ENCODE measurements at places on chromosomes 11 and 22.

- DNase-seq = peak; percentile 55
Measured at GRCh38 chr11:76791861-76792260, 8.7 kb downstream of the TSKU start.

DNA sequence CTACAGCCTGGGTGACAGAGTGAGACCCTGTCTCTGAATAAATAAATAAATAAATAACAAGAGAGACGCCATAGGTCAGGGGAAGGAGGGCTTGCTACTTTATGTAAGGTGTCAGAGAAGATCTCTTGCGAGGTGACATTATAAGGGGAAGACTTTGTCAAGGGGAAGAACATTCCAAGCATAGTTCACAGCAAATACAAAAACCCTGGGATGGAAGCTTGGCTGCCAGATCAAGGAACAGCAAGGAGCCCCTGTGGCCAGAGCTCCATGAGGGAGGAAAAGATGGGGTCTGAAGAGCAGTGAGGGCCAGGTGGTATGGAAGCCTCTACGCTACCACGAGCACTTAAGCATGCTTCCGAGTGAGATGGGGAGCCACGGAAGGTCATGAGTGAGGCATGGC lies 62.3 kb downstream of the AHNAK start:
- DNase-seq = no peak

- no peak for DNase-seq
Measured at GRCh38 chr11:117924631-117925170, 4.5 kb downstream of the TMPRSS13 start.

GRCh38 chr11:113141010-113141409 lies 173.4 kb upstream of the TTC12 start:
- DNase-seq = no peak

- no peak for DNase-seq
Measured at GRCh38 chr22:31828739-31829138, 74.9 kb downstream of the DEPDC5 start.

GRCh38 chr11:44338026-44338425 lies 28.1 kb upstream of the ALX4 start:
- DNase-seq = no peak

- DNase-seq = no peak
Measured at GRCh38 chr11:69381681-69382130, 87.8 kb downstream of the MYEOV start.

GRCh38 chr11:118928870-118929500 lies 3.3 kb upstream of the BCL9L start:
- no peak for DNase-seq

- DNase-seq = no peak
Measured at GRCh38 chr11:111982019-111982464, 43.2 kb upstream of the DLAT start.

DNA sequence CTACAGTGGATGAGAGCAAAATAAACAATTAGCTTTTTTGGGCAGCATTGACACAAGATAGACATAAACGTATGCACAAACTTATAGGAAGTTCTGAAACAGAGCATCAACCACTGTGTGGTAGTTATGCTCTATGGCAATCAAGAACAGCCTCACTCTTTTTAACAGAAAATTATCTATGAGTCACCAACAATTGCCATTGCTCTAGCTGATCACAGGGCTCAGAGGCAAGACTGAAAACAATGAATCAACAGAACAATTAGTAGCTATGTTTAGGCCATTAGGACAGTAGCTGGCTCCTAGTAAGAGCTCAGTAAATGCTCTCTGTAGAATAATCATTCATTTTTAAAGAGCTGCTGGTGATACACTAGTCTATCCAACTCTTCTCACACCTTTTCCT lies 34.9 kb upstream of the PICALM start:
- no peak for DNase-seq

DNA sequence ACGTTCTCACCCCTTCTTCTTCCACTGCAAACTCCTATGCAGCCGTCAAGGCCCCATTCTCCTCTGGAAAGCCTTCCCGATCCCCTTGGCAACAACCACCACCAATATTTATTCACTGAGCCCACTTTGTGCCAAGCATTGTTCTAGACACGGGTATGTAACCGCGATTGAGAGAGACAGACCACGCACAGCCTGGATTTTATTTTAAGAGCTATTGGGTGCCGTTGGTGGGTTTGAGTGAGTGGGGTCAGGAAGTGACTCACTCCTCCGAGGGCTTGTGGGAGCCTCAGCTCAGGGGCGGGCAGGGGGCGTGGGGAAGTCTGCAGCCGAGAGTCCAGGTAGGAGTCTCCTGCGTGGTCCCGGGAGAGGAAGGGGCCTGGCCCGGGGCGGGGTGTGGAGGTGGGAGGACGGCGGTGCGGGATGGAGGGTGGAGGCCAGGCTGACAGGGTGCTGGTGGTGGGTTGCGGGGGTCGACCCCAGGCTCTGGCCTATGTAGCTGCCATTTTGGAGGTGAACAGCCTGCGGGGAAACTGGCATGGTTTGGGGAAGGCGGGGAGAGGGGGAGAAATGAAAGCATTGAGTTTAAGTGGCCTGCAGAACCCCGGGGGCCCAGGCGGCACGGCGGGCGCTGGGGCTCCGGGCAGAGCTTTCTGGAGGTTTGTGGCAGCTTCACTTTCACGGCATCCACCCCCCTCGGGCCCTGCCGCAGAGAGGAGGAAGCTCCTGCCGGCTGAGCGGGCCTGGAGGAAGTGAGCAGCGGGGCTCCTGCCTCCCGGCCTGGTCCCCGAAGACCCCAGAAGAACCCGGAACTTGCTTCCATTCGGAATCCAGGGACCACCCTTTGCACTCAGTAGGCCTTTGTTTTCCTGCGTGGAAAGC lies 547 bp downstream of the PARVG start:
- no peak for DNase-seq

- no peak for DNase-seq
Measured at GRCh38 chr11:69642913-69643632, 2.1 kb downstream of the CCND1 start.

- DNase-seq = peak; percentile 16
Measured at GRCh38 chr11:86396396-86396795, 21.7 kb downstream of the CCDC81 start.

DNA sequence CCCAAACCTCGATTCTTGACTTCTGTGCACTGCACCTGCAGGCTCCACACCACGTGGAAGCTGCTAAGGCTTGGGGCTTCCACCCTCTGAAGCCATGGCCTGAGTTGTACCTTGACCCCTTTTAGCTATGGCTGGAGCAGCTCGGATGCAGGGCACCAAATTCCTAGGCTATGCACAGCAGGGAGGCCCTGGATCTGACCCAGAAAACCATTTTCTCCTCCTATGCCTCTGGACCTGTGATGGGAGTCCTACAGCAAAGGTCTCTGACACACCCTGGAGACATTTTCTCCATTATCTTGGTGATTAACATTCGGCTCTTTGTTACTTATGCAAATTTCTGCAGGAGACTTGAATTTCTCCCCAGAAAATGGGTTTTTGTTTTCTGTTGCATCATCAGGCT lies 309.2 kb upstream of the DDI1 start:
- no peak for DNase-seq

- no peak for DNase-seq
Measured at GRCh38 chr11:125938418-125938817, 7.4 kb upstream of the VSIG10L2 start.

DNA sequence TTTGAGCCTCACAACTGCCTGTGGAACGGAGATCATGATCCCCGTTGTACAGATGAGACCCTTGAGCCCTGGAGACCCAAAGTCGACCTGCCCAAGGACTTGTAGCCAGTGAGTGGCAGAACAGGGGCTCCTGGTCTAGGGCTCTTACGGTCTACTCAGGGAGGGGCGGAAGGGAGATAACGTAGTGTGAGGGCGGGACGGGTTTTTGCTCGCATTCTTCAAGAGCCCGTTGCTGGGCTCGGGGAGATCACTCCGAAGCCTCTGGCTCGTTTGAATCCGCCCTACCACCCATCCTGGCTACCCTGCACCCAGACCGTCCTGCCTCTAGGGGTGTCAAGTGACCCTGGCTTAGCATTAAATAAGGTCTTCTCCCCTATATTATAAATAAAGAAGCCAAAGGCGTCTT lies 639 bp downstream of the CRY2 start:
- DNase-seq = peak; percentile 25

DNA sequence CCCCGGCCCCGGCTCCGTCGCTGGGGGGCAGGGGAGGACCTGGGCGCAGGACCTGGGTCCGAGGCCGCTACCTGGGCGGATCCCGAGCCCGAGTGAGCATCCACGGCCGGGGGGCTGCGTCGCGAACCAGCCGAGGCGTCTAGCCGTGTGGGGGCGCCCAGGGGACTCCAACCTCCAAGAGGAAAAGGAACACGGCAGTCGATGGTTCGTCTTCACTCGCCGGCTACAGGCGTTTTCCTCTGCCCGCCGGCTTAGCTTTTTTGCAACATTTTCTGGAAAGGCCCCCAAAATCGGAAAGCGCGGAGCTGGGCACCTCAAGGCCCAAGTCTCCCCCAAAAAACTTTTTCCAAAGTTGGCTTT lies 666 bp downstream of the PDGFB start:
- no peak for DNase-seq

GRCh38 chr11:113373306-113373705 lies 14.3 kb upstream of the ANKK1 start:
- peak; percentile 16 for DNase-seq

DNA sequence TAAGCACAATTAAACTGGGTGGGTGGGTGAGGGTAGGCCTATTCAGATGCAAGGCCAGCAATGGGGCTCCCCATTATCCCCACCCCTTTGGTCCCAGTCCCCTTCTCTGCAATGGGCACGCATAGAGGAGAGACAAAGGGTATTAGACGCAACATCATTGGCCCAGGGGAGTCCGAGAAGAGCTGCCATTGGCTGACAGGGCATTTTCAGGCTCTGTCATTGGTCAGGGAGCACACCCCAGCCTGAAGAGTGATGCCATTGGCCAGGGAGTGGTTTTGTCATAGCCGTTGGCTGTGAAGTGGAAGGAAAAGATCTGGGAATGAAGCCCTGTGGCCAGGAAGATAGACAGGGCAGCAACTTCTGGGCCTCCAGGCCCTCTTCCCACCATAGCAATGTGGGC lies 2.8 kb upstream of the TRIM3 start:
- no peak for DNase-seq

DNA sequence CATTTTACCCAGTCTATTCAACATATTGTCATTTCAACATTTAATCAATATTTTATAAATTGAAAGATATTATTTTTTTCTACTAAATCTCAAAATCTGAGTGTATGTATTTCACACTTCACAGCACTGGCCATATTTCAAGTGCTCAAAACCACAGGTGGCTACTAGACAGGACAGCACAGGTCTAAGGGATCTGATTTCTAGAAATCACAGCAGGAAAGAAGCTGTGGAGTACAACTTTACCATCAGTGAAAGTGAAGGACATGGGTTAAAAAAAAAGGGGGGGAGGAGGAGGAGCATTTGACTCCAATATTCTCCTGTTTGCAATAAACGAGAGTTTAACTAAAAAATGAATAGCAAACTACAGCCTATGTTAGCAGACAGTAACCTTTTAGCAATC lies 4.5 kb downstream of the PRDM10 start:
- DNase-seq = no peak

- no peak for DNase-seq
Measured at GRCh38 chr11:47148903-47149531, 27.7 kb downstream of the ARFGAP2 start.
